Gastrocnemius medialis (tissue), 4 donors: ENCODE measurements at places on chromosomes 6 and 20.

DNA sequence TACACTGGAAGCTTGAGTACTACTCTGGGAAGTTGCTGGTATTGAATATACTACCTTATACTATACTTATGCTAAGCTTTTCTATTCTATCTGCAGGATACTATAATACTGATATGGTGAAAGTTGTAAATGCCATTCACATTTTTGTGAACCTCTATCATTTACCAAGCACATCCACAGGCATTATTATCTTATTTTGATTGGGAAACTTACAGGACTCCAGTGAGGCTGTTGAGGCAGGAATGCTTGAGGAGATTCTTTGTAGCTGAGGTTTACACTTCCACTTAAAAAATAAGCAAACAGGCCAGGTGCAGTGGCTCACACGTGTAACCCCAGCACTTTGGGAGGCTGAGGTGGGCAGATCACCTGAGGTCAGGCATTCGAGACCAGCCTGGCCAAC lies 442.9 kb downstream of the QKI start:
- no peak for DNase-seq

GRCh38 chr6:162463576-162463975 lies 264.0 kb downstream of the PRKN start:
- DNase-seq: no peak

DNA sequence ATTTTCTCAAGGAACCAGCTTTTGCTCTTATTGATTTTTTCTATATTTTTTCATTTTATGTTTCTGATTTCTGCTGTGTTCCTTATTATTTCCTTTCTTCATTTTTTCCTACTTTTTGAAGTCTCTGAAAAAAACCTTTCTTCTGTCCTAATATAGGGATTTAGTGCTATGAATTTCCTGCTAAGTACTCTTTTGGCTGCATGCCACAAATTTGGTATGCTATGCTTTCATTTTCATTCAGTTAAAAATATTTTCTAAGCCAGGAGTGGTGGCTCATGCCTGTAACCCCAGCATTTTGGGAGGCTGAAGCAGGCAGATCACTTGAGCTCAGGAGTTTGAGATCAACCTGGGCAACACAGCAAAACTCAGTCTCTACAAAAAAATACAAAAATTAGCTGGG lies 30.6 kb downstream of the SIRPD start:
- DNase-seq: no peak

GRCh38 chr6:44533421-44533820 lies 145.9 kb downstream of the CDC5L start:
- no peak for DNase-seq

- DNase-seq: no peak
Observed at GRCh38 chr20:3171391-3172125, 1.8 kb downstream of the LZTS3 start.

DNA sequence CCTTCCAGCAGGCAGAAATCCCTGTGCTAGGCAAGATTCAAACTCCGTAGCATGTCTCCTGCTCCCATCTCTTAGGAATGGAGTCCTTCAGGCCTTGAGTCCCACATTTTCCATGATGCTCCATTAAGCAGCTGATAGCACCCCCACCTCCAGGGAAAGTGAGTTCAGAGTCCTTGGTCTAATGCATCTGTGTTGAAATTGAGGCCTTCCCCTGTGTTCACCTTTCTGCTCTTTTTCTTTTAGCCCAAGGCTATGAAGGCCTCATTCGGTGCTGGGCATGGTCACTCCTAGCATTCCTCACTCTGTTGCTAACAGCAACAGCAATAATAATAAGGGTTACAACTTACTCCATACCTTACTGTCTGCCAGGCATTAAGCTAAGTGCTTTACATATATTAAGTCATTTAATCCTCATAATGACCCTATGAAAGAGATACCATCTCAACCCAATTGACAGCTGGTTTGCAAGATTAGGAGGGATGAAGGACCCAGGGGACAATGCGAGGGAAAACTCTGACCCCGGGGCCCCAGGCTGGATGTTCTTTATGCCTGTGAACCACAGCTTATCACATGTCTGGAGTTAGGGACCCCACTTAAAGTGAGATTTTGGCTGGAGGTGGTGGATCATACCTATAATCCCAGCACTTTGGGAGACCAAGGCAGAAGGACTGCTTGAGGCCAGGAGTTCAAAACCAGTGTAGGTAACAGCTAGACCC lies 17.5 kb upstream of the PANK2 start:
- DNase-seq: no peak
